Osteocyte (in vitro differentiated cells): ENCODE measurements at places on chromosomes 1 and 21. TPM values are rescaled to one million over a fixed set of nuclear protein-coding genes. Genes with fewer than 3 reads are reported as not detected.

DNA sequence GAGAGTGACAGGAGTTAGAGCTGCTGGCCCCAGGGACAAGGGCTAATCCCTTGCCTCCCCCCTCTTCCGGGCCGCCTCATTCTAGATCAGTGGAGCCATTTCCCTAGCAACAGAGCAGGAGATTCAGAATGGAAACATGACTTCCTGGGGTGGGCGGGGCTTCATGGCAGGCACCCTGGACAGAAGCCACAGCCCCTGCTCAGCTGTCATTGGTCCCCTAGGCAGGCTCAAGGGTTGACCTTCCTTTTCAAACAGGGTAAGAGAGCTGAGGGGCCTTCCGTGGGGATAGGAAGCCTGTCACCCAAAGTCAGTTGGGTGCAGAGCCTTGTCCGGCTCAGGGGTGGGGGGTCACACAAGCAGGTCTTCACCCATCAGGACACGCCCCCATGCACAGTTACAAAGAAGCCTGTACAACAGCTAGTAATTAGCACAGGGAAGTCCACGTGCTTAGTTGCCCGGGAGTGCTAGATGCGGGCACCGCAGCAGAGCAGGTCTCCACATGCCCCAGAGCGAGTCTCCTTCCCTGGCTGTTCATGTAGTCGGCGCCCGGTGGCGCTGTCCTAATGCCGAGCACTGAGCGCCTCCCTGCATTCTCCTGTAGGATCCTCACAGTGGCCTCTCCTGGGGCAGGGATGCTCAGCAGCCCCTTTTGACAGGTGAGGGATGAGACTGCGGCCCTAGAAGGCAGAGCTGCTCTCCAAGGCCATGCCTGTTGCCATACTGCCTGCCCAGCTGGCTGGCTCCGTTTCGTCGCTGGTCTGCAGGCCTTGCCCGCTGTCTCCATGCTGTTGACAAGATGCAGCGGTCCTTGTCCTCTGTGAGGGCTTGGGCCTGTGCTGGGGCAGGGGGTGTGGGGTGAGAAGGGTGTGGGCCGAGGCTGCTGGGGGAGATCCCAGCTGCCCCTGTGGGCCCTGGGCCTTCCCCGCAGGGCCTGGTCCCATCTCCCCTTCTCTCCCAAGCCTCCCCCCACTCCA, 5.1 kb downstream of the TMEM201 start:
- H3K36me3 ChIP-seq: peaks cover 3% of the 10 kb centered on the region
- H3K27ac ChIP-seq: peak overlapping the region; percentile 59

GRCh38 chr1:176801514-176802020, 338.6 kb downstream of the PAPPA2 start:
- H3K27ac ChIP-seq: no peak overlapping the region
- H3K4me1 ChIP-seq: no peaks in the 10 kb centered on the region
- DNase-seq: no peak
- H3K36me3 ChIP-seq: no peaks in the 10 kb centered on the region

- H3K4me3 ChIP-seq: no peak overlapping the region
- DNase-seq: peak; percentile 32
- no peaks in the 10 kb centered on the region for H3K4me1 ChIP-seq
- H3K27me3 ChIP-seq: peaks cover 27% of the 10 kb centered on the region
- no peaks in the 10 kb centered on the region for H3K36me3 ChIP-seq
These were observed 10.4 kb upstream of the WNT3A start for GRCh38 chr1:227996187-227996950.

DNA sequence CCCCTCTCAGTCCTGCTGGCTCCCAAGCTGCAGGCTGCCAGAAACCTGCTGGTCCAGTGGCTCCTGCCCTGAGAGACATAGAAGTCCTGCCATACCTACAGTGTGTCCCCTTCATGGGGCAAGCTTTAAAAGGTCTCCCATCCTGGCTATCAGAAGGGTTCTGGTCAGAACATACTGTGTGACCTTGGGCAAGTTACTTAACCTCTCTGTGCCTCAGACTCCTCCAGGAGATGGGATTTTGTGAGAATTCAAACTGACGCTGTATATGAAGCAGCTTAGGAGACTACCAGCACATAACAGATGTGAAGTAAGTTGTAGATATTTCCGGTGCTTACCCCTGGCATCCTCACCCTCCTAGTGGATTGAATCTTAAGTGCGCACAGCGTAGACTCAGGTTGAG, 8.7 kb upstream of the GJB5 start:
- no peaks in the 10 kb centered on the region for H3K36me3 ChIP-seq
- no peaks in the 10 kb centered on the region for H3K4me1 ChIP-seq
- DNase-seq: no peak
- H3K27ac ChIP-seq: no peak overlapping the region
- no peak overlapping the region for H3K4me3 ChIP-seq
- peaks cover 11% of the 10 kb centered on the region for H3K27me3 ChIP-seq

DNA sequence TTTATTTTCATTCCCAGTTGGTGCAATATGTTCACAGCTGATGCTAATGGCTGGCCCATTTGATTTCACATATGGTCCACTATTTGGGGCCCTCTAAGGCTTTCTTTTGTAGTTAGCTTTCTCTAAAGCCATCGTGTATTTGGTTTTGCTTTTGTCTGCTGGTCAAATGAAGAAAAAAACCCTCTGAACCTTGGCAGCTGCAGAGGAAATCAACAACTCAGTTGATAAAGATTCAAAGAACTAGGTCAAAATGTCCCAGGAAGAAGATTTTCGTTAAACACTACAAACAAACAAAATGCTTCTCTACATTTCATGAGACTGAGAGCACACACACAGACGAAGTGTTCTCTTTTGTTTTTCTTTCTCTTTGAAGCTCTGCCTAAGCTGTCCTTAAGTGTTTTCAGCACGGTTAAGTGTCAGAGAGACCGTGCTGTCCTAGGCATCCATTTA, 655.0 kb downstream of the RWDD3 start:
- H3K4me3 ChIP-seq: no peak overlapping the region
- no peak for DNase-seq
- H3K27ac ChIP-seq: no peak overlapping the region
- no peaks in the 10 kb centered on the region for H3K4me1 ChIP-seq
- peaks cover 25% of the 10 kb centered on the region for H3K27me3 ChIP-seq
- H3K36me3 ChIP-seq: no peaks in the 10 kb centered on the region

DNA sequence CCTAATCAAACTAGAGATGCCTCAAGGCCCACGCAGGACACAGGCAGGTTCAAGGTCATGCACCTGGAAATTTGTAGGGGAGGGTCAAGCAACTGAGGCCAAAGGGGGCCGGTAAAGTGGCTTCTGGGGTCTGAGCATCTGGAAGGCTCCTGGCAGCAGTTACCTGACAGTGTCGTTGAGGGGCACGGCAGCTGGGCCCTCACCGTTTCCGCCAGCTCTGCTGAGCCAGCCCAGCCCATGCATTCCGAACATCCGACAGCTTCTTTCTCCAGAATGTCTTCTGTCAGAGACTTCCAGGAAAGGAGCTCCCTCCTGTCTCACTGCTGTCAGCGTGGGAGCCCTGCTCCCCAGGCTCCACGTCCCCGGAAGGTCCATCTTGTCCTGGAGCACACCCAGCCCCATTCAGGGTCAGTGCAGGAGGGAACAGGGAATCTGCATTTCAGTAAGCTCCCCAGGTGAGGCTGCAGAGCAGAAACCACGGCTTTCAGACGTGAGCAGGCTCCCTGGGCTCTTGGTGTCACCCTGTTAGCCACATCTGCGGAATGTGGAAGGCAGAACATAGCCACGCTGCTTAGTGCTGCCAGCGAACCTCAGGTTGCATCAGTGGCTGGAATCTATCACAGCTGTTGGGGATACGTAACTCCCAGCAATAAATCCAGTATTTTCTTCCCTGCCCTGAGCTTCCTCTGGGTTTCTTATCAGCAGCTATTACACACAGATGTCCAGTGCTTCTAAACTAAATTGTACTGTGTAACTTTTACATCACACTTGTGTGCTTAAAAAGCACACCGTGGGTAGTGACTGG, 36.3 kb upstream of the FAM3B start:
- no peaks in the 10 kb centered on the region for H3K4me1 ChIP-seq
- no peak for DNase-seq
- H3K27me3 ChIP-seq: peaks cover 12% of the 10 kb centered on the region
- peaks cover 5% of the 10 kb centered on the region for H3K36me3 ChIP-seq

DNA sequence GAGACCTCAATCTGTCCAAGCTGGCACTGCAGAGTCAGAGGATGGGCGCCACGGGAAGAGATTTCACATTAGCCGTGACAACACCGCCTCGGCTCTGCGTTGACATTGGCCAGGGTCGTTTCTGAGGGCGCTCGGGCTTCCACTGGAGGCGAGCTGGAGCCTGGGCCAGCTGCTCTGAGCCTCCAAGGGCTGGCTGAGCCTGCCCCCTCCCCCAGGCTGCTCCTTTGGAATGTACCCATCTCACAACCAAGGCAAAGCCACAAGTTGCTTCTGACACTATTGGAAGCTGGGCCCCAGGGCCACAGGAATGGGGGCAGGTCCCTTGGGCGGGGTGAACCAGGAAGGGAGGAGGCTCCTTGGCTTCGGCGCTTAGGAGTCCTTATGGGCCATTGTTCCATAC, 12.7 kb downstream of the GPR3 start:
- no peak for DNase-seq

- no peak overlapping the region for H3K4me3 ChIP-seq
- H3K27ac ChIP-seq: no peak overlapping the region
- no peaks in the 10 kb centered on the region for H3K27me3 ChIP-seq
- peaks cover 24% of the 10 kb centered on the region for H3K36me3 ChIP-seq
These were observed 184.0 kb downstream of the CDC7 start for GRCh38 chr1:91684481-91685196.

TNFAIP8L2 gene
- not detected in 2 replicates for total RNA-seq

LCE6A gene
- total RNA-seq: not detected in 2 replicates

DLGAP3 gene
- total RNA-seq: 0.21 TPM in 1 of 2 replicates, not detected in the other

GJC2 gene
- total RNA-seq: 1.6 TPM in 2 replicates
